CD4-positive, alpha-beta memory T cell (primary cell): ENCODE measurements at places on chromosomes 1 and 21.

DNA sequence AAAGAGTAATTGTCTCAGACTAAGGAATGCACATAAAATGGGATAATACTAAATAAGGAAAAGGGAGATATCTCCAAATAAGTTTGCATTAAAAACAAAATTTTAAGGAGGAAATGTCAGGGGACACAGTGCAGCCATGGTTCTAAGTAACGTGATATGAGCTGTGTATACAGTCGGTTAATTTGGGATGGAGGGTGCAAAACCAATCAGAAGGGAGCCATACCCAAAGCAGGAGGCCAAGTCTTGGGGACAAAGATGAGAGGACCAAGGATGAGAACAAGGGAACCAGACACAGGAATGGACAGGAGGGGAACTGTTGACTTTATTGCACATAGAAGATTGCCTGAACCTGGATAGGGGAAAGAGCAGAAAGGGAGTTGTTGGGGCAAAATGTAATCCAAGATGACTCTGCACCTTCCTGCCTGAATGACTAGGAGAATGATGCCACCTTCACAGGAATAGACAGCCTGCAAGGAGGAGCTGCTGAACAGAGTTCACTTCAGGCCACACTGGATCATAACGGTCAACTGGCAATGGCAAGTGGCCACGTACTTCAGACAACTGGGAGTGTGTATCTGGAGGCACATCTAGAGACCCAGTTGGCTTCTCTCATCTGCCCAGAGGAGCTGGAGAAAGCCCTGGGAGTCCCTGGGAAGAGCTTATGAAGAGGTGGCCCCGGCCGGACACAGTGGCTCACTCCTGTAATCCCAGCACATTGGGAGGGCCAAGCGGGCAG is 22.0 kb upstream of the BOLA1 start:
- DNase-seq = no peak

GRCh38 chr1:33392639-33393038 is 38.3 kb downstream of the PHC2 start:
- DNase-seq = no peak

DNA sequence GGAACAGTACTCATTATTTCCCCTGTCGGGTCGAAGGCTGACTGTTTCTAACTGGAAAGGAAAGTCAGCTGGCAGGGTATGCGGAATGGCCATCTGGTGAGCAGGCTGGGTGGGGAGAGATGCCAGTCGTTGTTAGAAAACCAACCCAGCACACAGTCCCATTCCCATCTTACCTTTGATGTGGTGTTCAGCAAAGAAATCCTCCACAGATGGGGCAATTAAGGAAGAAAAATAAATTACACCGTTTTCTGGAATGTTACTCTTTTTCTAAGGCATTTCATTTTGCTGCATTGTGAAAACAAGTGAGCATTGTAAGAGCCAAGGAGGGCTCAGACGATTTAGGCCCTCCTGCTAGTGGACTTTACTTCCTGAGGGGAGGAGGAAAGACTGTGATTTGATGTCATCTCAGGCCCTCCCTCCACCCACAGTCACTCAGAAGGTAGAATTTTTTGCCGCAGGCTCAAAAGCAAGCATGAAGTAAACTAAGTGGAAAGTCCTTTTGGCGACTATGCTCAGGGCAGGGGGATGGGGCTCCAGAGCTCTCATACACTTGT is at the start of gene SLC16A4:
TSS of gene SLC16A4 (minus strand) at position 335 of the 554 bp plus-strand sequence. CDS start 1,703 bp downstream, outside the sequence.
- DNase-seq = no peak

DNA sequence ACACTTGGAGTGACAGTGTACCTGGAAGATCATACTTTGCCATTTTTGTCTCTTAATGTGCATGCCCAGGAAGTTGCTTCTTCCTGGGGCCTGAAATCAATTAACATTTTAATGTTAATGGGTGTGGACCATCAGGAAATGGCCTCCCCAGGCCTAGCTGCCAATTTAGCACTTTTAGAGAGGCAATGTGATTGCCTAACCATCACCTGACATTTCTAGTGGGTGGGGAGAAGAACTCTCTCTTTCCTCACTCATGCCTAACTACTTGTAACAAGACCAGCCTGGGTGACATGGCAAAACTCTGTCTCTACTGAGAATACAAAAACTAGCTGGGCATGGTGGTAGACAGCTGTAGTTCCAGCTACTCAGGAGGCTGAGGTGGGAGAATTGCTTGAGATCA is 549.0 kb upstream of the RGS18 start:
- DNase-seq = no peak
